ENCODE measurements at places on chromosomes 4 and X. TPM values are rescaled to one million over a fixed set of nuclear protein-coding genes. Genes with fewer than 3 reads are reported as not detected.

DNA sequence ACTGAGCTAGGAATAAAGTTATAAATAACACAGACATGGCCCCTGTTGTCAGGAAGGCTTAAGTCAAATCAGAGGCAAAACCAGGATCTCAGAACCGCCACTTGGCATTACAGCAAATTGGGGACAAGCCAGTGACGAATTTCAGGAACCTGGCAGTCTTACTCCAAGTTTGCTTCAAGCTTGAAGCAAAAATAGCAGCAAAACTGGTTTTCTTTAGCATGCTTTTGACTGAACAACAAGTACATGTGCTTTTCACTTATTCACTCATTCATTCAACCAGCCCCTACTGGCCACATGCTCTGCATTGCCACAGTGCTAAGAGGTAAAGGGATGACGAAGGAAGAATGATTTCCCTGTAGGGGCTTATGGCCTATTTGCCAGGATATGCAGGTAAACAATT lies 253.9 kb upstream of the PPARGC1A start:
- no peak for DNase-seq

DNA sequence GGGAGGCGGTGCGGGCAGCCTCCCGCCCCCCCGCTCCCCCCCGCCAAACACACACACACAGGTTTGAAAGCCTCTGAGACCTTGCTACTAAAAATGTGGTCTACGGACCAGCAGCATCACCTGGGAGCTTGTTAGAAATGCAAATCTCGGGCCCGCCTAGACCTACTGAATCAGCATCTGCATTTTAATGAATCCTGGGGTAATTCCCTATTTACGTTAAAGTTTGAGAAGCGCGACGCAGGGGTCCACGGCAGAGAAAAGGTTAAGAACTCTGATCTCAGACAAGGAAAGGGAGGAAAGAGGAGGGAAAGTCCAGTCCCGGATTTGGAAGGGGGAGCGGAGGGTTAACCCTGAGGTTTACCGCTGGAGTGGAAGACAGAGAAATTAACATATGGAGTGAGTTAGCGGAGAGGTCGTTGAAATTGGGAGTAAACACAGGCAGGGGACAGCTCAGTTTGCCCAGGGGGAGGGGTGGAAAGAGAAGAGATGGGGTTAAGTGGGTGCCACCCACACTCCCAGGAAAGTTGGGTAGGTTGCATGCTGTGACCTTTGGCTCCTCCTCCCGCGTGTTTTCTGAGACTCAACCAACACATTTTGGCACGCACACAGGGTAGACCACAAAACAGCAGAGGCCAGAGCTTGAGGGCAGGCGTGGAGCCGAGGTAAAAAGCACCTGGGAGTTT lies 483.6 kb downstream of the BCOR start:
- no peak for DNase-seq

DNA sequence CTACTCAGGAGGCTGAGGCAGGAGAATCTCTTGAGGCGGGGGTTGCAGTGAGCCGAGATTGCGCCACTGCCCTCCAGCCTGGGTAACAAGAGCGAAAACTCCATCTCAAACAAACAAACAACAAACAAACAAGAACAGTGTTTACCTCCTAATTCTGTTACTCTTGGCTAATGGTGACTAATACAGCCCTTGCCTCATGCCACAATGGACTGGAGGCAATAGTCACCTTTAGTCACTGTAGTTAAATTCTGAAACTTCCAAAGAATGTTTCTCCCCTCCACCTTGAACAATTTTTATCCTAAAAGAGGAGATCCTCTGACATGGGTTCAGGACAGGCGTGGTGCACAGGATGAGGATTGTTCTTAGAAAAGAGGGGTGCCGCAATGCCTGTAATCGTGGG lies 241.2 kb upstream of the CTSO start:
- no peak for DNase-seq

GRCh38 chrX:136880003-136880451 lies 498 bp downstream of the RBMX start:
- DNase-seq: peak; percentile 24

DNA sequence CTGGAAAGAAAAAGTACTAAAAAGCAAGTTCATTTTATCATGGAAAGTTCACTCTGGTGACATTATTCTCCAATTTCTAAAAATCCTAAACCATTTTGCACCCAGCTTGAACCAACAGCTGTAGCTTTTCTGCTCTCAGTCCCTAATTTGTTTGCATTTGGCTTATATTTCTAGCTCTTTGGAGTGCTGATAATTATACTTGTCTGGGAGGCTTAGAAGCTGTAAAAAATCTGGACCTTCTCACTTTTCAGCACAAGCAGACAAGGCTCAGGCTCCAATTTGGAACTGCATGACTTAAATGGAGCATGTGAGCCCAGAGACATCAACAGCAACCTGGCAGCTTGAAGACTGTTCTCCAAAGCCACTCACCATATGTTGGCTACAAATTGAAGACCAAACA lies 170.9 kb upstream of the PCDH18 start:
- DNase-seq: no peak

DNA sequence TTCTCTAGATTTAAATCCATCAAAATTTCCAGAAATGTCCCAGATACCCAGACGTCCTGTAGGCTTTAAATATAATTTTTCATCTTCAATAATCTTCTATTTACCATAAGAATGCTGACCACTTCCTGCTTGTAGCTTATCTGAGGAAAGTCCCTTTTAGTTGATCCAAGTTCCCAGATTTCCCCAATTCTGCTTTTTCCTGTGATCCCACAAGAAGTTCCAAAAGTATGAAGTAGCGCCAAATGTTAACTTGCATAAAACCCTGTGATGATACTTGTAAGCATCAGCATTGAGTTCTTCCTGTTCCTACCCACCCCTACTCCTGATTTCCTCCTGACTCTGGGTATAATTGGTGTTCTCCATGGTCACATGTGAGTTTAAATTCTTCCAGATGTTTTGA lies 10.6 kb upstream of the TLR8 start:
- DNase-seq: no peak

- DNase-seq: no peak
Measured at GRCh38 chr4:145130130-145130529, 32.0 kb downstream of the ABCE1 start.

DNA sequence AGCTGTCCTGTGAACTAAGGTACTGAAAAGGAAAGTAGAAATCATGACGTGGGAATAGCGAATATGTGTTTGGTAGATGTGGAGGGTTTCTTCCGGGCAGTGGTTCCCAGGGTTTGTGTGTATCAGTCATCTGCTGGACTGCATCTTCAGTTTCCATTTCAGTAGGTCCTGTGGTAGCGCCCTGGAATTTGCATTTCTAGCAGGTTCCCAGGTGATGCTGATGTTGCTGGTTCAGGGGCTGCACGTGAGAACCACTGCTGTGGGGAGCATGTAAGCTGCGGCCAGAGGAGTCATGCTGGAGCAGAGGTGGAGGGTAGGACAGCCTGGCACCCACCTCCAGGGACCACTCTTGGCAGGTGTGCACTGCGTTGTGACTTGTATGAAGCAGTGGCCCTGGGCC lies 47.1 kb downstream of the ARHGAP10 start:
- DNase-seq: no peak

- peak; percentile 15 for DNase-seq
Measured at GRCh38 chr4:86496094-86497080, 97.7 kb upstream of the PTPN13 start.

DNA sequence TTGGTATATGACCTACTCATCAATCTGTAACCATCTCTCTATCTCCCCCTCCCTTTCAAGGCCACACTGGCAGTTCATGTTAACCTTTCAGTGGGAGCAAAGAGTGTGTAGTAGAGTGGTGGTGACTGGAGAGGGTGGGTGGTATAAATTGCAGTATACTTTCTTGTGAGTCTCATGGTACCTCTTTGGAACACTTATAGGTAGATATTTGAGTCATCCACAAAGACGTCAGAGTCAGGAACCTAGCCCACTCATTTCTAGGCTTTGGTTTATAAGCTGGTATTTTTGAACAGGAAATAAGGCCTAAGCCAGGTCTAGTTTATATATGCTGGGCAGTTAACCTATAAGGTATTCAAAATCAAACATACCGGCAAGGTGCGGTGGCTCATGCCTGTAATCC lies 36.3 kb downstream of the RLIM start:
- DNase-seq: no peak

- no peak for DNase-seq
Measured at GRCh38 chr4:70364002-70364401, 3.4 kb downstream of the SMR3A start.

- DNase-seq: no peak
Measured at GRCh38 chr4:70288651-70289050, 46.1 kb upstream of the CABS1 start.

DNA sequence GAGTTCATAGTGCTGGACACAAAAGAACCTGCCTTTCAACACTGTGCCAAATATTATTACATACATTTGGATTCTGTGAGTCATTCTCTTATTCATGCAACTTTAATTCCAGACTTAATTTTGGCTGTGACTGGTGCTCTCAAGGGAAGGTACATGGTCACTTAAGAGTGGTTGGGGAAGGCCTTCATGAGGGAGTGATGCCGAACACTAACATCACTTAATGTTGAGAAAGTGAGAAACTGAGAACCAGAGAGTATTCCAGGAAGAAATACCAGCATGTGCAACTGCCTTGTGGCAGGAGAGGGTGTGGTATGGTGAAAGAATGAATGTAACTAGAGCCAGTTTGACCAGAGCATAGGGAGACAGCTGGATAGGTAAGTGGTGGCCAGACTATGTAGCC lies 41.5 kb upstream of the FHDC1 start:
- DNase-seq: no peak

GRCh38 chr4:3070709-3071500 lies 3.4 kb downstream of the HTT-AS start:
- no peak for DNase-seq

GRCh38 chr4:851701-852430 lies 25.9 kb upstream of the CPLX1 start:
- DNase-seq: peak; percentile 55

DNA sequence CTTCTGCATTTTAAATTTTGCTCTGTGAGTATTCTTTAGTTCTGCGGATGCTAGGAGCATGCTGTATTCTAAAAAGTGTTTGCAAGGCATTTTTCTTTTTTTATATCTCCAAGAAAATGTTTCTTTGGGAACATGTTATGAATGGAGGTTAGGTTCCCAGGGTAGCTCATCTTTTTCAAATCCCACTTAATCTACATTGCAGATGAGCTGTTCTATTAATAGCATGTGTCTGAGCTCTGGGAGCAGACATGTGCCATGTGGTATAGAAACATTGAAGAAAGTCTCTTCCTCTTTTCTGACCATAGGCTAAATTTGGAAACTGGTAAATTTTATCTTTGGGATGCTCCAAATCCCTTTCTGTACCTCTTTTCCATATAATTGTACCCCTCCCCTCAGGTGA lies 23.2 kb downstream of the DIAPH2 start:
- no peak for DNase-seq

DNA sequence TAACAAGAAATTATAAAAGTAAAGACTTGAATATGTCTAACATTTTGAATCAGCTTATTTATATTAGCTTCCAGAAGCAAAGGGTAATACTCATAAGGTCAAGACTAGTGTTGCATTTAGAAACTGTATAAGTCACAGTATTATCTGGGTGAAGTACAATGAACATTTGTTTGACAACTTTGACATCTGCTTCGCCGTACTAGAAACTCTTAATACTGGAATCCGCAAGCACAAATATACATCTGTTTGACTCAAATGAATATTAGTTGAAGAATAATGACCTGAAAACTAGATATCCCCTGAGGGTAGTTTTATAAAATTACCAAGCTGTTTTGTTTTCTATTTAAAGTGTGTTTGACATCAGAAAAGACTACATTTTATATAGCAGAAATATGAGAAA lies 135.4 kb upstream of the ATOH1 start:
- no peak for DNase-seq

DNA sequence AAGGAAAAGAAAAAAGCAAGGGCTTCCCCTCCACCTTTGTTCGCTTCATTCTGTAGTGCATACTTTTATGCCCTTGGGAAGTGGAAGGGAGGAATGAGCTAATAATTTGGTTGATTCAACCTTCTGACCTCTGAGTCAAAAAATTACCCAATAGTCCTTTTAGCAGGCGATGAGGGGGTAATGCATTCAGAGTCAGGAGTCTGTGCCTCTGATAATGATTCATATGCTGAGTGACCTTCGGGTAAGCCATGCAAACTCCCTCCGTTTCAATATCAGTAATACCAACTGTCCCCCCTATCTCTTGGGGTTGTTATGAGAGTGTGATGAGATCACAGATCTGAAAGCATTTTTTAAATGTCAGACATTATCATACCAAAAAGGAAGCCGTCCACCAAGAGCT lies 41.6 kb upstream of the ACSL4 start:
- no peak for DNase-seq

- no peak for DNase-seq
Measured at GRCh38 chrX:1700757-1701156, 85.9 kb downstream of the ASMT start.

DNA sequence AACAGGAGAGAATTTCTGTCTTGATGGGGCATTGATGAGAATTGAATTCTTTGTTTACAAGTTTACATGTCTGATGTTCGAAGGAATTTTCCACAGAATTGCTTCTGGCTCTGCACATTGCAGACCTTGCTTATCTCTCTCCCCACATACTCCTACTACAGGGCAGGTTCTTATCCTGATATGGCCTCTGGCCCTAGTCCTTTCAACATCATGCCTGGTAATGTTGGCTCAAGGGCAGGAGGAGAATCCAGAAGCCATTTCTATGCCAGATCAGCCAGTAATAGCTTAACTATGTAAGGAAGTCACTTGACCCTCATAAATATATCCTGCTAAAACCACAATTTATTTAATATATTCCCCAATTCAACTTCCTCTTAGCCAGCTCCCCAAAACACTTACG lies 24.3 kb upstream of the TSPAN5 start:
- DNase-seq: no peak

DNA sequence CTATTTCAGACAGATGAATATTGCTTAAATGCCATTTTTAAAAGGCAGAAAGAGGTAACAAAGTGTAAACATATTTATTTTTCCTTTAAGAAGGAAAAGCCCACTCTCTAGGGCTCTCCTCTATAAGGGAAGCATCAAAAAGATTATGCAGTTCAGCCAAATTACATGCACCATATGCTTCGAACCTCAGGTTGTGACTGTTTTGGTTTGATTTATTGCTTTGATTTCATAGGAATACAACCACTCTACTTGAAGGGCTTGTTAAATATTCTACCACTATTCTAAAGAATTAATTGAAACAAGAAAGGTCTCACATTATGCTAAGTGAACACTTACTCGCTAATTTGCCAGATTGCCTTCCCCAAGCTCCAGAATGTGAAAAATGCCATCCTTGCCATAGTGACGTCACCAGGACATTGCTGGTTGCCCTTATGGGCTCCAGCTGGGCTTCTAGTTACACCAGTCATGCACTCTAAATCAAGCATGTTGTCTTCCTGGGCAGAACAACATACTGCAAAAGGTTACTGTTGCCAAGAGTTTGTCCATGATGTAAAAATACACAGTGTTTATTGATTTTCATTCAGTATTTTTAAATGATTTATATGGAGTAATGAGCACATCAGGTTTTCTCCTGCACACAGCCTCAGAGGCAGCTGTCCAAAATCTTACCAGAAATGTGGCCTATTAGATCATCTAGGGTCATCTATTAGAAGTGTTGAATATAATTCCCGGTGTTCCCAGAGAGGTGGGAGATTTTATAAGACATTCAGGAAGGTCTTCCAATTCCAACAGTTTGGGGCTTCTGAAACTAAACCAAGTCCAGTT lies 164.4 kb upstream of the RAPGEF2 start:
- DNase-seq: peak; percentile 15

HPGD gene
- 3.9 TPM for total RNA-seq

XKRX gene
- total RNA-seq: 0.16 TPM

PCYT1B gene
- 1.7 TPM for total RNA-seq

USP17L19 gene
- not detected for total RNA-seq

PHEX gene
- 0.05 TPM for total RNA-seq

KDR gene
- total RNA-seq: 6.4 TPM
